ENCODE measurements at places on chromosomes 6 and 20. TPM values are rescaled to one million over a fixed set of nuclear protein-coding genes. Genes with fewer than 3 reads are reported as not detected.
A peak's percentile ranks its signal among the peaks of the same experiment; 100 is the strongest.

DNA sequence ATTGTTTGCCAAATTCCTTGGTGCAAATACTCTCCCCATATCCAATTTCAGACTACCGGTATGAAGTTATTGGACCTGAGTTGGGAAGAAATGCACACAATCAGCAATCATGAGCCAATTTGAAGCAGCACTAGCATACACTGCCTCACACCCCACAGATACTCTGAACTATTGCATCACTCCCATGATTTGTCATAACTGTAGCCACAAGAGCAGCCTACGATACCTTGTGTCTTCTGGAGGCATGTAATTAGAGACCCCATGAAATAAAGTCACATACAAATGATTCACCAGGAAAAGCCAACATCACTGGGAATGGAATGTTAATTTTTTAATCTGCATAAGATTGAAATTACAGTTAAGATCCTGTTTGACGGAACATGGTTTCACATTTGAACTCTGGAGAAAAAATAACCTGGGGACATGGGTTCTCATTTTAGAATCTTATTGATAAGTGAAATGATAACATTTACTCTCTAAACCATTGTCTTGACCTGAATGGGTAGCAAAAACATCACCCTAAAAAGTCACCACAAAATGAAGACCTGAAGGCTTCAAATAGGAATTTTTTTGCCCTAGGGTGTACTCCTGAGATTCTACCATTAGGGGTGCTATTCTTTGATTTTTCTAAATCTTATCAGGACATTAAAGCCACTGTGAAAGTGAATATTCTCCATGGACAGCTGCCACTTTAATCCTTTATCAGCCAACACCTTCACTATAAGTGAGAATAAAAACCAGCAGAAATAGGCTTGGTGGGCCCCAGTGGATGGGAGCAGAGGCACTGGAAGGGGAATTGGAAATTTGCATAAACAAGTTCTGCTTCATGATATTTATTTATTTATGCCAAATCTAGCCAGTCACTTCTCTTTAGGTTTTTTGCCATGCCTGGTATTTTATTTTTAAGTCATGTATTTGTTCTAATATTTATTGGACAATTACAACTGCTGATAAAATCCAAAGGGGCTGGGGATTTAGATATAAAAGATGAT is 34.5 kb upstream of the HBS1L start:
- no peak for DNase-seq

GRCh38 chr6:43929511-43929910 is 159.5 kb downstream of the VEGFA start:
- DNase-seq, result no peak

DNA sequence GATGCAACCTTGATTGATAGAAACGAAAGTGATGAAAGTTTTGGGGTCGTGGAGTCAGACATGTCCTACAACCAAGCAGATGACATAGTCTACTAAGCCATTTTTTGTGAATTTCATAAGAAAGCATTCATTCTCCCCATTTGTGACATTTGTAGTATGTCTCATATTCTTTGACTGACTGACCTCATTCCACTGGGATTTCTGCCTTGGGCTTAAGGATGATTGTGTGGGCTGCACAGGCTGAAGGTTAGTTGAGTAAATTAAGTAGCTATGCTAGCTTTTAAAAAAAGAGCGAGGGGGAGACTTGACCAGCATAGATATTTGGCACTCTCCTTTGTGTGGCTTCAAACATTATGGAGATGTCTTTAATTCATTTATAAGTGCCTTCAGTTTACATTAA is 28.9 kb downstream of the STMND1 start:
- no peak for DNase-seq

DNA sequence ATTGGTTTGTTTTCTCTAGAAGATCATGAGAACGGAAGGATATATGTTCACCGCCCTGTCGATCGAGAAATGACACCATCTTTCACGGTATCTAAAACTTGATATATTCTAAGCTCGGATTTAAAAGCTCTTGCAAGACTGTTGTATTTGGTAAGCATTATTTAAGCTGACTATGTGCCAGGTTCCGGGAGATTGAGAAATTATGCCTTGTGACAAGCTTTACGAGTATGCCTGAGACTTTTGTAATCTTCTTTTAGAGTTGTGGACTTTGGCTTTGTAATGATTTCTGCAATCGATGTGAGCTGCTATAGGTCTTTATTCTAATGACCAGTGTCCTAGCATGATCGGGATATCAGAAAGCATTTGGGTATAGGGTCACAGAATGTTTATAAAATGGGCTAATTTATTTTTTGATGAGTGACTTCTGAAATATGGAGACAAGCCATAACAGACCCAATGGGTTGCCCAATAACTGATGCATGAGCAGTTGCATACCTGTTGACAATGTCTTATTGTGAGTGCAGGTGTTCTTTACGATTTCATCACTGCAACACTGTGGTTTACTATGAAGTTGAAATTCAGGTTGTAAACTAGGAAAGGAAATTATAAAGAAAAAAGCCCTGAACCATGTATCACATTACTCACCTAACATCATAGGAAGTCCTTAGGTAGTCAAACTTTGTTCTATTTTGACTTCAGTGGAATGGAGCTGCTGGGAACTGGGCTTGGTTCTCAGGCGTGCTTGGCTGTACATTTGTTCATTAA is 14.0 kb downstream of the CDH26 start:
- no peak for DNase-seq

DNA sequence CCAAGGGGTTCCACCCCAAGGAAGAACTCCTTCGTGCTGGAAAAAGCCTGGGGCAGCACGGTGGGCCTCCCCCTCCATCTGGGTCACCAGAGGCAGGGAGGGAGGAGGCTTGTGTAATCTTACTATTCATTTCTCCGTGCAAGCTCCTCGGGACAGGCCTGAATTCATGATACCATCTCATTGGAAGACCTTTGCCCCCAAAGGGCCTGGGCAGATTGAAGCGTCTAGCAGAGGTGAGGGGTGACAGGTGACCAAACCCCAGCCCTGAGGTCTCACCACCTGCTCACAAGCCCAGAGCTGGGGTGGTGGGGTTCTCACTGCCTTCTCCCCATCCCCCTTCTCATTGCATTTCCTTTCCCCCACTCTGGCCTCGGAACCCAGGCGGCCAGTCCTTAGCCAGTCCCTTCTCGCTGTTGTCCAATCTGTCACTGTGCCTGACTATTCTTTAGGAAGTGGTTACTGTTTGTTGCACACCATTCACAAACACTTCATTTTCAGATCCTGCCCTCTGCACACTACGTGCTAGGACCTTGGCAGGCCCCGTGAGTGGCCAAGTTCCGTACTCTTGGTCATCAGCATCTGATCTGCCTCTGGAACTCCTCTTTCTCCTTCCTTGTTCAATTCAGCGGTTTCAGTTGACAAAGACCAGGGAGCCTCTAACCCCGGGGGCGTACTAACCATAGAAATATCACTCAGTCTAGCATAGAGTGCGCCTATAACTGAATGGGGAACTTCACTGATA is 137.1 kb downstream of the LY86 start:
- no peak for DNase-seq

- no peak for DNase-seq
Observed at GRCh38 chr6:75504465-75505222, 11.0 kb upstream of the FILIP1 start.

- DNase-seq, result no peak
Observed at GRCh38 chr6:165484178-165484889, 174.9 kb upstream of the C6orf118 start.

DNA sequence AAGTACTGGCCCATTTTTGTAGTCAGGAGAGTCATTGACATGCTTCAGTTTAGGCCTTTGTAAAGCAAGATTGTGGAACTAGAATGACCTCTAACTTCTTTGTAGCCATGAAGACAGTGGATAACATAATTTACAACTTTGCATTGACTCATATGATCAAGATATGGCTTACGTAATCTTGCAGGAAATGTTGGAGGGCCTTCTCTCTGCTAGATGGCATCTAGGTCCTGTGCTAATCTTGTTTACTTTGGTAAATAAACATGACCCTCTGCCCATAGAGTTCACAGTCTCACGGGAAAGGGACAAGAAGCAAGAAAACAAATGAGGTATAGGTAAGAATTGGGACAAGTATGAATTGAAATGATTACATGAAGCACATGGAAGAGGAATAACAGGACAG is 355.2 kb upstream of the ARID1B start:
- no peak for DNase-seq

DNA sequence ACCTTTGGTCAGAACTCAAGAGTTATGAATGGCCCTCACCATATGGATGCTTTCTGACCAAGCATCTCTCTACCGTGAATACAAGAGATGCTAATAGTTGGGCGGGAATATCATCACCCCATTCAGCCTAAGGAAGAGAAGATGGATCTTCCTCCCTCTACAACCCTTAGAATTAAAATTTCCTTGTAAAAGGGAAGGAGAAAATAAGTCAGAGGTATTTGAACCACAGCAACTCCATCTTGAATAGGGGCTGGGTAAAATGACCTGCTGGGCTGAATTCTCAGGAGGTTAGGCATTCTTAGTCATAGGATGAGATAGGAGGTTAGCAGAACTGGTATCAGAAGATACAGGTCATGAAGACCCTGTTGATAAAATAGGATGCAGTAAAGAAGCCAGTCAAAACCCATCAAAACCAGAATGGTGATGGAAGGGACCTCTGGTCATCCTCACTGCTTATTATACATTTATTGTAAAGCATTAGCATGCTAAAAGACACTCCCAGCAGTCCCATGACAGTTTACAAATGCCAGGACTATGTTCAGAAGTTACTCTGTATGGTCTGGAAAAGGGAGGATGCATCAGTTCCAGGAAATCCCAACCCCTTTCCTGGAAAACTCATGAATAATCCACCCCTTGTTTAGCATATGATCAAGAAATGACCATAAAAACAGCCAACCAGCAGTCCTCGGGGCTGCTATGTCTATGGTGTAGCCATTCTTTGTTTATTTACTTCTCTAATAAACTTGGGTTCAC is 101.2 kb downstream of the DTNBP1 start:
- DNase-seq, result no peak

DNA sequence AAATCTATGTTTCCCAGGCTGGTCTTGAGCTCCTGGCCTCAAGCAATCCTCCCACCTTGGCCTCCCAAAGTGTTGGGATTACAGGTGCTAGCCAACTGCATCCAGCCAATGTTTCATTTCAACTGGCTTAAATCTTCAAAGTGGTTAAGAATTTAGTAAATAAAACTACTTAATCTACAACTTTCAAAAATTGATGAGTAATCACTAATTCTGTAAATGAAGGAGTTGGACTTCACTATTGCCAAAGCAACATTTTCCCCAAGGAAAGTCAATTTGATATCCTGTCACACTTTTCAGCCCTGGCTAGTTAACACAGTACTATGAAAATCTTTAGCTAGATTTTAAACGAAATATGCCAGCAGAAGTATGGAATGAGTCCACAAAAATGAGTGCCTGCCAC is 3.8 kb downstream of the TOMM6 start:
- DNase-seq, result no peak

DNA sequence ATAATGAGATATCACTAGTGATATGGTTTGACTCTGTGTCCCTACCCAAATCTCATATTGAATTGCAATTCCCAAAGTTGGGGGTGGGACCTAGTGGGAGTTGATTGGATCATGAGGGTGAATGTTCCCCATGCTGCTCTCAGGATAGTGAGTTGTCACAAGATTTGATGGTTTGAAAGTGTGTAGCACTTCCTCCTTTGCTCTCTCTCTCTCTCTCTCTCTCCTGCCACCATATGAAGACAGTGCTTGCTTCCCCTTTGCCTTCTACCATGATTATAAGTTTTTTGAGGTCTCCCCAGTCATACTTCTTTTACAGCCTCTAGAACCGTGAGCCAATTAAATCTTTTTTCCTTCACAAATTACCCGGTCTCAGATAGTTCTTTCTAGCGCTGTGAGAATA is 1002.0 kb upstream of the ADGRB3 start:
- no peak for DNase-seq

DNA sequence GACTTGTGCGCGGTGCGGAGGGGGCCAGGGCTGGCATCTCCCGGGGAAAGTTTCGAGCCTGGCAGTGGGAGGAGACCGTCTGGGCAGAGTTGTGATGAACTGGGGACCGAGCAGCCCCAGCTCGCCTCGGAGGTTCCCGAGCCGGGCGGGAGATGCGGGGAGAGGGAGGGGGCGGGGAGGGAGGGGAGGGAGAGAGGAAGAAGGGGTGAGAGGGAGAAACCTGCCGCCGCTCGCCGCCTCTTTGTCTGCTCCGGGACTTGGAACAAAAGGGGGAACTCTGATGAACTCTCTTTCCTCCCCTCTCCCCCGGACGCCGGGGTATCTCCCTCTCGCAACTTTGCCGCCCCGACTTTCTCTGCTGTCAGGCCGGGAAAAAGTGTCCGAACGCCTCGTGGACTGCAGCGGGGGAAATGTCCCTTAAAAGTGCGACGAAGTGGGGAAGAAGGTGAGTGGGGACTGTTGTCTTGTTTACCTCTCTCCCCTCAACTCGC is 72.7 kb downstream of the SOX4 start:
- DNase-seq, result peak; percentile 58

DNA sequence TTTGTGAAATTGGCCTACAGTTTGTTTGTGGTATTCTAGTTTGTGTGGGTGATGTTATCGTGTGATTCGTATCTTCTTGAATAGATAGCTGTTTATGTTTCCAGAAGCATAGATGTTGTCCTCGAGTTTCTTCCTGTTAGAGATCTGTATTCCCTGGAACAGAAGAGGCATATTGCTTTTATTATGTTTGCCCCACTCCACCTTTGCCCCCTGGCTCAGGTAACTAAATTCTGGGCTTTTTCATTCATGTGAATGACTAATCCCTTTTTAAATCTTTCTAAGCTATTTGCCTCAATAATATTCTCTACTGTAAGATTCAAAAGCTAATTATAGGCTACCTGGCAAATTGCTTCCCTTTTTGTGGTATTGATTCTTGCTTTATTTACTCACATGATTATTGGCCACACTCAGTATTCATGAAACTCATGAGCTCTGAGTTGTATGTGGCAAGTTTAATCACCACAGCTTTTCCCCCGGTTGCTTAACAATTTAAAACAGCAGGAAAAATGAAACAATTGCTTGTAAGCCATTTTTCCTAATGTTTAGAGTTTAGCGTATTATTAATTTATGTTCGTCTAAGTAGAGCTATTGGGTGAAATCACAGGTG is 12.6 kb downstream of the RNF217 start:
- DNase-seq, result no peak

GRCh38 chr6:106735136-106735633 is 105.8 kb downstream of the QRSL1 start:
- DNase-seq, result no peak

GRCh38 chr6:137235686-137236085 is 16.5 kb upstream of the IFNGR1 start:
- DNase-seq, result no peak

DNA sequence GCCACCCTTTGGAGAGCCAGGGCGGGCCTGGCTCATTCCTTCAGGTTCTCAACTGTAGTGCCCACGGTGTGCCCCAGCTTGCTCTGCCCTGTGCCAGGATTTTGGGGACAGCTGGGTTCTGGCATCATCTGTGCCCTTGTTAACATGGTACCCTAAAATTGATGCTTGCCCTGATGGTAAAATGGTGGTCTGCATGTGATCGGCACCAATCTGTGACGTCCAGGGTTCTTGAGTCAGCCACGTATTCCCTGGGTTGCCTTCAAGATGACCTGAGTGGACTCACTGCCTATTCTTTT is 31.2 kb upstream of the APCDD1L start:
- no peak for DNase-seq

- DNase-seq, result no peak
Observed at GRCh38 chr6:77466451-77467437, 3.5 kb upstream of the HTR1B start.

Gene SGK2
- total RNA-seq, result 6.4 TPM

Gene DEFB126
- total RNA-seq, result not detected

Gene GPR63
- total RNA-seq, result 0.98 TPM

Gene KHDC1L
- total RNA-seq, result not detected

Gene TFAP2D
- not detected for total RNA-seq

Gene CCN5
- total RNA-seq, result 39.0 TPM

Gene MRAP2
- 0.33 TPM for total RNA-seq

Gene BPIFA1
- total RNA-seq, result not detected

Gene DEFB110
- total RNA-seq, result not detected

Gene DLL1
- total RNA-seq, result 12.3 TPM

Gene COX4I2
- total RNA-seq, result 5.3 TPM

Gene PEX7
- total RNA-seq, result 20.0 TPM
